NCI-H1092 treated with DMSO at 0.1 percent for 48 hours (cell line): ENCODE measurements at places on chromosomes 4 and X.

DNA sequence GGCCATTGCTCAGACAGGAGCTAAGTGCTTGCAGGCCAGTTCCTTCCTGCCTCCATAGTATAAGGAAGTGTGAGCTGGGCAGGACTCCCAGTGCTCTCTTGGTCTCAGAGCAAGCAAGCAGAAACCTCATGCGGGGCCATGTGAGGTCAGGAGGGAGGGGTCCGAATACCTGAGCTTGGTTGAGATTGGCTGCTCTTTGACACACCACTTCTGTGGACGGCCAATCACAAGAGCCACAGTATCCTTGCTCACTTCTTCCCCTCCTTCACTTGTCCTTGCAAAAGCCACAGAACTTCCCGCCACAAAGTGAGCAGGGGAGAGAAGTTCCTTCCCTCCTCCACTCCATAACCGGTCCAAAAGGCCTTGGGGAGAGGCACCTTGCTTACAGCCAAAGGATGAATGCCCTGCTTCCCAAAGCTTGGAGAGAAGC, 56.7 kb downstream of the PRPS1 start:
- no peak for DNase-seq

DNA sequence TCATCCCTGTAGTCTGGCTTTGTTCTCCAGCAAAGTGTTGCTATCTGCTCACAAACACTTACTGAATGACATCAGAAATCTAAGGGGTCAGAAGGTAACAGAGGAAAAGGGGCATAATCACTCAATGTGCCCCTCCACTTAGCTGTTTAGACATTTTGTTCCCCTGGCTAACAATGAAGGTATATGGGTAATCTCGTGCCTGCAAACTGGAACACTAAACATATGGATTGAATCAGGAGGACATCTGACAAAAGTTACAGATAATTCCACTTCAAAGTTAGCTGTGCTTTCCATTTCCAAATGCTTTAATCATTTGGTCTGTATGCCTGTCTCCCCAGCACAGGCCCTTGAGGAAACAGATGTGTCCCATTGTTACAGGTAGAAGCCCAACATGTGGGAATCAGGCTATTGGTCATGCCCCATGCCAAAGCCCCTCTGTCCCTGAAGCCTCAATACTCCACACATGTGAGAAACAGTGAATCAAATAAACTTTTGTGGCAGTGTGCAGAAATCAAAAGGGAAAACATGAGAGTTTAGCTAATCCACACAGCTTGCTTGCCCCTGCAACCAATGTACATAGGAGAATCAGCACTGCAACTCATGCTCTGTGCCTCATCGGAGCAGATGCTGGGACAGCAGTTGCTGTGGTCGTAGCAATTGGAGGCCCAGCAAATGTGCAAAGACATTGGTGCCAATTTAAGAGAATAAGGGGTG, 111.7 kb downstream of the RNF150 start:
- no peak for DNase-seq

GRCh38 chr4:1597021-1597931, 86.8 kb downstream of the FAM53A start:
- DNase-seq: no peak

DNA sequence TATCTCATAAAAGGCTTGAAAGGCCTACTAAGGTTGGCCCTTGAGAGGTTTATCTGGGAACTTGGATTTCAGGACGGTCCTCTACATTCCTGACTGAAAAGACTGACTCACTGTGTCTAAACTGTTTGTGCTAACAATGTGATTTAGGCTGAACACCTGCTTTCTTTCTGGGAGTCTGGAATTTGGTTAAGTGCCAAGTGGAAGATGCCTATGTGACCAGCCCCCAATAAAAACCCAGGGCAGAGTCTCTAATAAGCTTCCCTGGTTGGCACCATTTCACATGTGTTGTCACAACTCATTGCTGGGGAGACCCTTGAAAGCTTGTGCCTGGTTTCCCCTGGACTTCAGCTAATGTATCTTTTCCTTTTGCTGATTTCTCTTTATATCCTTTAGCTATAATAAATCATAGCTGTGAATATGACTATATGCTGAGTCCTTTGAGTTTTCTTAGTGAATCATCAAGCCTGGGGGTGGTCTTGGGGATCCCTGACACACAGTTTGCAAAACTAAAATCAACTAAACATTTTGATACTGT, 55.1 kb downstream of the GPR82 start:
- peak; percentile 57 for DNase-seq
